Bronchus fibroblast of lung (primary cell): ENCODE measurements at places on chromosomes 16 and 17. TPM values are rescaled to one million over a fixed set of nuclear protein-coding genes. Genes with fewer than 3 reads are reported as not detected.

Gene HOXB2
- total RNA-seq = 50.4 and 52.6 TPM in 2 replicates

Gene TMEM114
- not detected in 2 replicates for total RNA-seq

Gene GALR2
- 0.17 TPM in 1 of 2 replicates, not detected in the other for total RNA-seq

Gene TAC4
- total RNA-seq = not detected in 2 replicates

Gene KRT36
- total RNA-seq = not detected in 2 replicates
